ENCODE measurements at places on chromosomes 12 and 14. TPM values are rescaled to one million over a fixed set of nuclear protein-coding genes. Genes with fewer than 3 reads are reported as not detected.

Gene ZFHX2
- 0.85 TPM for total RNA-seq

Gene CCDC175
- total RNA-seq, result not detected

Gene SLC38A4
- total RNA-seq, result not detected

Gene RNASE13
- total RNA-seq, result not detected

Gene CFAP73
- total RNA-seq, result 0.16 TPM

Gene CCDC196
- total RNA-seq, result not detected

Gene TROAP
- total RNA-seq, result 59.7 TPM

Gene AACS
- 17.0 TPM for total RNA-seq

Gene PAH
- not detected for total RNA-seq

Gene LTBR
- total RNA-seq, result 1.1 TPM
